Dorsolateral prefrontal cortex (tissue), 122 donors: ENCODE measurements at places on chromosomes 3 and 15.

- no peak for DNase-seq
These were observed 3.8 kb upstream of the FBLN2 start for GRCh38 chr3:13544951-13545651.

GRCh38 chr3:25635038-25635437 is 29.7 kb downstream of the TOP2B start:
- DNase-seq = no peak

GRCh38 chr3:101868534-101869464 is 19.5 kb downstream of the NFKBIZ start:
- DNase-seq = no peak

DNA sequence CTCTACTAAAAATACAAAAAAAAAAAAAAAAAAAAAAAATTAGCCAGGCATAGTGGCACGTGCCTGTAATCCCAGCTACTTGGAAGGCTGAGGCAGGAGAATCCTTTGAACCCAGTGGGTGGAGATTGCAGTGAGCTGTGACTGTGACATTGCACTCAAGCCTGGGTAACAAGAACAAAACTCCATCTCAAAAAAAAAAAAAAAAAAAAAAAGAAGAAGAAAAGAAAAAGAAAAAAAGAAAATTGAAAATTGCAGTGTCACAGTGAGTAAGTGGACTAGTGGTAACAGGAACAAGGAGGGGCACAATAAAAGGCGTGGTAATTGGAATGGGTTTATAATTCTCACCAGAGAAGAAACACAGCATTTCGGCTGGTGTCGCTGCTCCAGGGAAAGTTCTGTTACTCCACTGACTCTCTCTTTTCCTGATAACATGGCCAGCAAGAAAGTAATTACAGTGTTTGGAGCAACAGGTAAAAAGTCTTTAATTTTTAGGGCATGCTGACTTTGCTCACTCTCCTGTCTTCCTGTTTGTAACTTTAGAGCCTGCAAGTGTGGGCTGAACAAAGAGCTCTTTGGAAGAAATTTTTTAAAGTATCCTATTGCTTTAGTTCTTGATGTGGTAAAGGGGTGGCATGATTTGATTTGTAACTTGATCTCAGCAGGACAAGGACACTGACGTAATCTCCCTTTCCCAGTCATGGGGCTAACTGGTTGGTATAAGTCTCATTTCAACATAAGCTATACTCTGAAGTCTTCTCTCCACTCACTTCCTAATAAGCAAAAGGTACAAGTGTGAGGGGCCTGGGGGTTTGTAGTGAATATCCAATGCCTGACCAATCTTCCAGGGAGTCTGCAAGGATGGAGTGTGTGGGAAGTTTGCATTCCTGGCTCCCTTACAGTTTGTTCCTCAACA is 22.1 kb upstream of the TRA2B start:
- DNase-seq = no peak

GRCh38 chr3:7487763-7488162 is 626.8 kb downstream of the GRM7 start:
- DNase-seq = no peak

DNA sequence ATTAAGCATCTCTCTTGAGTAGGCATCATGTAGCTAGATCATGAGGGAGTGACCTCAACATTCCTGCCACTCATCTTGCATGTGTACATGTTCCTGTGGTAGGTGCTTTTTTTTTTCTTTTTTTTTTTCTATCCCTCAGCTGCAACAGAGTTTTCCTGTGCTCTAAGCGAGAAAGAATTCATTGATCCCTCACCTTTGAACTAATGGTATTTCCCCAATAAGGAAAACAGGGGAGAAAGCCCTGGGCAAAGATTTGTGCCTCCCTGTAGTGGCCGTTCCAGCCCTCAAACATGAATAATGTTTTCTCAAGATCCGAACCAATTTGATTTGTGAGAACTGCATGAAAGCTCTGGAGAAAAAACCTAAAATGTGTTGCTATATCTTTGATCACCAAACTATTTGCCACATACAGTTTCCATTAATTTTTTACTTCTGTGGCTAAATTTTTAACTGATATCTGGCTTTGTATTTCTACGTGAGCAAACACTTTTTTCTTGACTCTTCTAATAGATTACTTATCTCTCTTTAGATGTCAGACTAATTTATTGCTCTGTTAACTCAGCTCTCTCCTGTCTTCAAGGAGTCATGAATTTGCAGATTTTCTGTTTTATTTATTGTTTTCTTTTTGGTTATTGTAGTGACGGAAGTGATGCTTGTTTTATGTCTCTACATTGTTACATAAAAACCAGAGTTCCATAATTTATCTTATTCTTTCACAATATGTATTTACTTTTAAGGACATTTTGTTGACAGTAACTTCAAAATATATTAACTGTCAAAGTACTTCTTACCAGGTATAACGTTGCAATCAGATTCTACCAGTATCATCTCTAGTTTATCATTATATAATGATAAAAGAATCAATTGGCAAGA is 1396.5 kb downstream of the OTOL1 start:
- no peak for DNase-seq

DNA sequence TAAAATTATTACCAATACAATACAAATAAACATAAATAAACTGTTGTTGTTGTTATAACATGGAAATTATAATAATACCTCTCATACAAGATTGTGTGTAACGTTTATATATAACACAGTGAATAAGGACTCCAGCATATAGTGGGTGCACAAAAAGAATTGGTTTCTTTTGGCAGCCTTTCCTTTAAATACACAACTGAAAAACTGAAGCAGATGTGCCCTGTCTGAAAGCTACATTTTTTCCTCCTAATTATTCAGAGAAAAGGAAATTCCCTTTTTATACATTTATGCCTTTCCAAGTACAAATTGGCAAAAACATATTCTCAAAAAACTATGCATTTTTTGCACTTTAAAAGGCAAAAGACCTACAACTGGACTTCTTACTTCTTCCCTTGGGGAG is 928.9 kb upstream of the NR2F2 start:
- DNase-seq = no peak

GRCh38 chr15:29924750-29925149 is 102.5 kb upstream of the TJP1 start:
- DNase-seq = no peak

DNA sequence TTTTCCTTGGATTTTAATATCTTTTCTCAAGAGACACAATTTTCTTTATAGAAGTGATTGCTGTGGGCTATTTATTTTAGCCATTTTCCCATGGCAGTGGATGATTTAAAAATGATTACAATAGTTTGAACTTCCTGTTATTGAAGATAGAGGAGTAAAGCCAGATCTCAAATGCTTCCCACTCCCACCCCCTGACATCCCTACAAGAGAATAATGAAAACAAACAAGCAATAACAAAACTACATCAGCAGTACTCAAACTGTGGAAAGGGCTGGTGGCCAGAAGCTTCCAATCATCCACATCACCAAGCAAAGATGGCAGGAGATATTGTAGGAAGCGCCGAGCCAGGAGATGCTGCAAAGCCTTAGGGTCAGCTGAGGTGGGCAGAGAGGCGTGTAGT is 831.1 kb upstream of the NR2F2 start:
- no peak for DNase-seq

DNA sequence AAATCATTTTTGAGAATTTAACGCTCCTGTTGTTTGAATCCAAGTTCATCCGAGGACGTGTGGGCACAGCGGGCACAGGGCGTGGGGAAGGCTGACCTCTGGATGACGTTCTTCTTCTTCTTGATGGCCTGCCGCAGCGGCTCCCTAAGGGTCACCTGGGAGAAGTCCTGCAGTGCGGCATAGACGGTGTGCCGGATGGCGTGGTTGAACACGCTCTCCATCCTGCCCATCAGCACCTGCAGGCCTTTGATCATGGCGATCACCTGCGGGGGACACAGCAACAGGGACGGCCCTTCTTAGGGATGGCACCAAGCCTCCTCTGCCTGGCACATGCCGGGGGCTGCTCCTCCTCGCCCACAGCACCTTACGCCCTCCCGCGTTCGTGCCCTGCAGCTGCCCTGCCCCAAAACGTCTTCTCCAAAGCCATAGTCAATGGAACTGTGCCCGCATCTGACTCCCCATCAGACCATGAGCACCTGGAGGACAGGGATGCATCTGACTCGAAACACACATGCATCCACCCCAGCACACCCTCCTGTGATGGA is 61.5 kb downstream of the CYFIP1 start:
- DNase-seq = no peak

DNA sequence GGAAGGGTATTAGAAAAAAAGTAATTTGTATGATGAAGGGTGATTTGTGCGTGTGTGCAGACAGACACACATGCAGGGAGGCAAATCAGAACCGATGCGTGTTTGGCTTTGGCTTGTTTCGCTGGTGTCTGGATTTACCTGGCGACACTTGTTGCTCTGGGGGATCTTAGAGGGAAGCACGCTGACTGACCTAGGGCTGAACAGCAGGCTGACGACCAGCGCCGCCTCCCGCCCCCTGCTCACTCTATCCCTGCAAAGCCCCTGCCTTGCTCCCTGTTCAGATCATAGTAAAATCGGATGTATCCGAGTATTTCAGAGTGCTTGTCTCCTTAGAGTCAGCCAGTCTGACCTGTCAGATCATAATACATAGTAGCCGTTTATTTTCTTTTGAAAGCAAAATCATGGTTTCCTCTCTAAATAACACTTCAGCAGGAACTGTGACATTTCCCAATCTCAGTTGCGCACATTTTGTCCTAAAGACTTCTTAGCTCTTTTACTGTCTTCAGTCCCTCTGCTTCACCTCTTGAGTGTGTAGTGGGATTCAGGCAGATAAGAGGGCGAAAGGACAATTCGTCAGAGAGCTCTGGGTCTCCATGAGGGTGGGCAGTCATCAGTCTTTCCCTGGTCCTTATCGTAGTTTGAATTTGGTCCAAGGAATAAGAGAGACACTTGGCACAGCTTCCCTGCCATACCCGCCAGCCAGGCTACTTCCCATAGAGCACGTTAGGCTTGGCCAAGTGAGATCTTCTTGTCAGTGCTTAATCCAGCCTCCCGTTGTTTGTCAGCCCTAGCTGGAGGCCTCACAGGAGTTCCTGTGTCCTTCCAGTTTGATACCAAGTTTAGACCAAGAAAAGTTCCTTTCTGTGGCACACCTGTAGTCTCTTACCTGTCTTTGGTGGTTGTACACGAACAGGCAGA is 97.4 kb downstream of the PGPEP1L start:
- no peak for DNase-seq

GRCh38 chr3:138888560-138888959 is 53.8 kb upstream of the PIK3CB start:
- no peak for DNase-seq

DNA sequence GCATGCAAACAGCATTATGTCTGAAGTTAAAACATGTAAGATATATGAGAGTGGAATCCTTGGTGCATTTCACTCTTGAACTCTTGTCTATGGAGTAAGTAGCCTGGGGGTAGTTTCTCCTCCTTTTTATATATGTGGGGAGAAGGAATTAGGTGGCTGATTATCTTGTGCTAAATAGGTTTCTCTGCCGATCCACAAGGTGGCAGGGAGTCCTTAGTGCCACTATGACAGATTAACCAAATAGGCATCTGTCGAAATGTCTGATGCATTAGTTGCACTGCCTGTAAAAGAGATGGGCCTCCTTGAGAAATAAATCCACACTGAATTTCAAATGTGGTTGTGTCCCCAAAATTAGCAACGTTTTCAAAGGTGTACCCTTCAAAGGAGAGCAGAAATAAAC is 170.1 kb downstream of the CNTN4 start:
- no peak for DNase-seq

DNA sequence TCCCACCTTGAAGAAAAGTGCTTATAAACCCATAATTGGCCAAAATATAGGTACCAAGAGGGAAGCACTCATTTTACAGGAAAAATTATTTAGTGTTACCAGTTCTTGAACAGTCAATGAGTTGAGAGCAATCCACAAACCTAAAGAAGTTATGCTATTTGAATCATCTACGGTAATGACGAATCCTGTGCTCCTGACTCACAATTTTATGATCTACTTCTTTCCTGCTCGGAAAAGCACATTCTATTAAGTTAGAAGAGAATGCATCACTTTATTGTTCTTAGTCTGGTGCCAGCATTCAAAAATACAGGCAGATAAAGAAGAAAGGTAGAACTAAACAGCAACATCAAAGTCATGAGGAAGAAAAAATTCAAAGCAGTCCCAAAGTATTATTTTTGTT is 33.2 kb downstream of the CHRM5 start:
- no peak for DNase-seq

DNA sequence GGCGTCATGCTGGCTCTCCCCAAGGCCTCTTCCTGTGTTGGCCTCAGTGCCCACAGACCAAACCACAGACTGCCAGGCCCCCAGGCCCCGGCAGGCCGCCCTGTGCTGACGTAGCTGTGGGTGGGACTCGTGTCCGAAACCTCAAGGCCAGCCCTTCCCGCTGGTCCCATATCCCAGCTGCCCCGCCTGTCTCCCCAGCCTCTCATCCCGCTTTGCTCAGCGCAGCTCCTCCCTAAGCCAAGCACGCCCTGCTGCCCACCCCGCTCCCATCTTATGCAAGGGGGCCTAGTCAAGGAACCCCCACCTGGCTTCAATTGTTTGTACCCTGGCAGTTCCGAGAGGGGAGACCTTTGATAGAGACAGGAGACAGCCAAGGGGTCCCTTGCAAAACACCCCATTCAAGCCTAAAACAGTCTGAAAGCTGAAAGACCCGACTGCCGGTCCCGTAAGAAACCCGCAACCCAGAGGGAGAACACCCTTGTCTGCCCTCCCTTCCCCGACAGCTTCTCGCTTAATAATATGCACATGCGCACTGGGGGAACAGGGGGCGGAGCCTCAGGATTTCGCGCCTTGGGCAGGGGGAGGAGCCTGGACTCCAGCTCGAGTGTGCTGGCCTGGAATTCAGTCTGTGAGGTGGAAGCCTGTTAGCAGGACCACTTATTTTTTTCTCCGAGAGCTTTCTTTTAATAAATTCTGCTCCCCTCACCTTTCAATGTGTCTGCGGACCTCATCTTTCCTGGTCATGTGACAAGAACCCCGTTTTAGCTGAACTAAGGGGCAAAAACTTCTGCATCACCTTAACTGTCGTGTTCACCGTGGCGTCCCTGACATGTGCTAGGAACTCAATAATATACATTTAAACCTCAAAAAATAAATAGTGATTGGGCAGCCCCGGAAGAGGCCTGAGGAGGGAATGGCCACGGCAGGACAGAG is 17.2 kb downstream of the TNFAIP8L3 start:
- no peak for DNase-seq

DNA sequence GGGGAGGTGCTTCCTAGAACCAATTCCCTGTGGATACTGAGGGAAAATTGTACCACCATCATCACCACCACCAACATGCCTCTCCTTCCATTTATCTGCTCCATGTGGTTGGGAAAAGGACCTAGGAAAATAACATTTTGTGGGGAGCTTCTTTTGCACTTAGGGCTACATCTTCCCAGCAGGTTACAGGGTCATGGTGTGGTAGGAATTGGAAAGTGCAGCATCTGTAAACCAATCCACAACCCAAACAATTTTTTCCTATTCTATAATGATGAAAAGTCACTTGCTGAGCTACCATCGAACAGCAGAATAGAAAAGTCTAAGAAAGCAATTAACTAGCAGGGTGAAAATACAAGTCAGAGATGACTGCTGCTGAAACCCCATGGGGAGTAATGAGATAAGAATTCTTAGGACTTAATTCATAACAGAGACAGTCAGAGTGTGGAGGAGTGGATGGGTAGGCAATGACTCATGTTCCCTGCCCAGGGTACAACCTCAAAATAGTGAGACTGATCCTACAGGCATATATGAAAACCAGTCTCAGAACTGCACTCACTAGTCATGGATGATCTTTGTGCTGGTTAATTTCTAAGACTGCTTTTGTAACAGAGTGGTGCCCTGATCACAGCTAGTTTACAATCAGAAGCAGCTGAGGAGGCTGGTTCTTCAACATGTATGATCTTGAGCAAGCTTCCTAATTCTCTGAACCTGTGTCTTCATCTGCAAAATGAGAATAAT is 38.1 kb upstream of the LEKR1 start:
- no peak for DNase-seq
